ENCODE measurements at places on chromosomes 2 and 18. TPM values are rescaled to one million over a fixed set of nuclear protein-coding genes. Genes with fewer than 3 reads are reported as not detected.

DNA sequence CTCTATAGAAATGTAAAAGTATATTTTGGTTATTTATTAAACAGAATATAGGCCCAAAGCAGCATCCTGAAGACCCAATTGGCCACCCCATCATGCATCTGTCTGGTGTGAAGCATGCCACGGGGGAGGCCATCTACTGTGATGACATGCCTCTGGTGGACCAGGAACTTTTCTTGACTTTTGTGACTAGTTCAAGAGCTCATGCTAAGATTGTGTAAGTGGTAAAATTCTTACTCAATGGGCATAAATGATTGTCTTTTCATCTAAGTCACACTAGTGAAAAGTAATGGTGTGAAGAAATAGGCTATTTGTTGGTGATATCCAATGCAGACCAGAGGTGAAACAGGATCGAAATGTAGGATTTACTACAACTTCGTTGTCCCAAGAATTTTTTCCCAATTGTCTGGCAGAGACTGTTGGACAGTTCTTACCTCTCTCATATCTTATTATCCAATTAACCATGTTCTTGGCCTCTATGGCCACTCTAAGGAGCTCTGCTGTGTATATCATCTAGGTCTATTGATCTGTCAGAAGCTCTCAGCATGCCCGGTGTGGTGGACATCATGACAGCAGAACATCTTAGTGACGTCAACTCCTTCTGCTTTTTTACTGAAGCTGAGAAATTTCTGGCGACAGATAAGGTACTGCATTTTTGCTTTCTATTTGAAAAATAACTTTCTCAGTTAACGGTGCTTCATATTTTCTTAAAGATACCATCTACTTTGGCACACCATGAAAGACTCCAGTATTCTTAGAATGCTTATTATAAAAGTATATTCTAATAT lies 35.0 kb downstream of the AOX1 start:
- H3K4me3 ChIP-seq: no peak overlapping the region
- no peaks in the 10 kb centered on the region for H3K36me3 ChIP-seq
- H3K27ac ChIP-seq: no peak overlapping the region
- no peaks in the 10 kb centered on the region for H3K4me1 ChIP-seq
- no peak for DNase-seq
- H3K27me3 ChIP-seq: peaks cover 2% of the 10 kb centered on the region

DNA sequence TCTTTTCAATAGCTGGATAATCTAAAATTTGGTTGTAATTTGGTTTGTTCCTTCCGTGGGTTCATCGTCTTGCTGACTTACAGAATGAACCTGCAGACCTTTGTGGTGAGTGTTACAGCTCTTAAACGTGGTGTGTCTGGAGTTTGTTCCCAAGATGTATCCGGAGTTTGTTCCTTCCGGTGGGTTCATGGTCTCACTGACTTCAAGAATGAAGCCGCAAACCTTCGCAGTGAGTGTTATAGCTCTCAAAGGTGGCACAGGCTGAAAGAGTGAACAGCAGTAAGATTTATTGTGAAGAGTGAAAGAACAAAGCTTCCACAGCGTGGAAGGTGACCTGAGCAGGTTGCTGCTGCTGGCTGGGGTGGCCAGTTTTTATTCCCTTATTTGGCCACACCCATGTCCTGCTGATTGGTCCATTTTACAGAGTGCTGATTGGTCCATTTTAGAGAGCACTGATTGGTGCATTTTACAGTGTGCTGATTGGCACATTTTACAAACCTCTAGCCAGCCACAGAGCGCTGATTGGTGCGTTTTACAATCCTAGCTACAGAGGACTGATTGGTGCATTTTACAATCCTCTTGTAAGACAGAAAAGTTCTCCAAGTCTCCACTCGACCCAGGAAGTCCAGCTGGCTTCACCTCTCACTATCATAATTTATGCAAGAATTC lies 16.6 kb downstream of the RALB start:
- H3K27me3 ChIP-seq: no peaks in the 10 kb centered on the region
- no peaks in the 10 kb centered on the region for H3K36me3 ChIP-seq
- H3K27ac ChIP-seq: no peak overlapping the region
- H3K4me1 ChIP-seq: no peaks in the 10 kb centered on the region

DNA sequence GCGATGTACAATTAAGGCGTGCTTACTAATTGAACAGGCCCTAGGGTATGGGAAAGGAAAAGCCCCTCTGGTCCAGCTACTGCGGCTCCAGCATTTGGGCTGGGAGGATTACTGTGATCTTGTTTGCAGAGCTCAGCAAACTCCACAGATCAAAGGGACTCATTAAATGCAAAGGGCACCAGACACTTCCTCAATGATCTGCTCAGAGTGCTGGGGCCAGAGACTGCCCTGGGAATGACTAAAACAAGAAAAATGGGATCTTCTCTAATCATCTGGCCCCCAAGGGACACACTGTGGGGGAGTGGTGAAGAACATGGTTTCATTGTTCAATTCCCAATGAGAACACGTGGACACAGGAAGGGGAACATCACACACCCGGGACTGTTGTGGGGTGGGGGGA lies 85.0 kb downstream of the MARCHF4 start:
- no peaks in the 10 kb centered on the region for H3K36me3 ChIP-seq
- no peak overlapping the region for H3K27ac ChIP-seq
- no peaks in the 10 kb centered on the region for H3K27me3 ChIP-seq
- no peak overlapping the region for H3K4me3 ChIP-seq
- DNase-seq: no peak
- no peaks in the 10 kb centered on the region for H3K4me1 ChIP-seq

The ACVR1C gene
- total RNA-seq: 6.2 TPM

GRCh38 chr2:68537809-68538208 lies 70.4 kb downstream of the APLF start:
- DNase-seq: no peak
- no peaks in the 10 kb centered on the region for H3K4me1 ChIP-seq
- H3K27me3 ChIP-seq: no peaks in the 10 kb centered on the region

All from CD4-positive, alpha-beta T cell (primary cell).